Activated CD4-positive, alpha-beta memory T cell treated with anti-CD3 and anti-CD28 coated beads for 36 hours (primary cell): ENCODE measurements at places on chromosomes 7 and 10. TPM values are rescaled to one million over a fixed set of nuclear protein-coding genes. Genes with fewer than 3 reads are reported as not detected.
A peak's percentile ranks its signal among the peaks of the same experiment; 100 is the strongest.

GRCh38 chr10:121558238-121558637, 40.0 kb downstream of the FGFR2 start:
- no peak for DNase-seq

CASP7 gene
- total RNA-seq: 12.2 TPM

DNA sequence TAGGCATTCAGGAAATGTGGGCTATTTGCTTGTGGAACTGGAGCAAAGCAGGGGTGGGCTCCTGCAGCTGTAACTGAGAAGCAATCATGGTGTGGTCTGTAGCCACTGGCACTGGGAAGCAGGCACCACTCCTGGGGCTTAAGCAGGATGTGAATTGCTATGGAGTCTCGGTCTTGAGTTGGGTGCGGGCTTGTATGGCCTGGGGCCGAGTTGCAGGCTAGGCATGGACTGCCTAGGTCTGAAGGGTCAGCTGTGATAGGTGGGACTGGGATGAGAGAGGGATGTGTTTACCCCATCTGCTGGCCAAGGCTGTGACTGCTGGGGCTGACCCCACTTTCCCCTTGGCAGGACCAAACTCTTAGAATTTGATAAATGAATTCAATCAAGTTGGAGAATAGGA, 43.0 kb downstream of the ADCY1 start:
- no peak for DNase-seq

- no peak for DNase-seq
These were observed 47.3 kb upstream of the PIP4K2A start for GRCh38 chr10:22761569-22762220.

- DNase-seq: no peak
These were observed 81.4 kb upstream of the PPP2R2D start for GRCh38 chr10:131819241-131820072.

GRCh38 chr7:101084865-101085161, 468 bp upstream of the TRIM56 start:
- DNase-seq: no peak

DNA sequence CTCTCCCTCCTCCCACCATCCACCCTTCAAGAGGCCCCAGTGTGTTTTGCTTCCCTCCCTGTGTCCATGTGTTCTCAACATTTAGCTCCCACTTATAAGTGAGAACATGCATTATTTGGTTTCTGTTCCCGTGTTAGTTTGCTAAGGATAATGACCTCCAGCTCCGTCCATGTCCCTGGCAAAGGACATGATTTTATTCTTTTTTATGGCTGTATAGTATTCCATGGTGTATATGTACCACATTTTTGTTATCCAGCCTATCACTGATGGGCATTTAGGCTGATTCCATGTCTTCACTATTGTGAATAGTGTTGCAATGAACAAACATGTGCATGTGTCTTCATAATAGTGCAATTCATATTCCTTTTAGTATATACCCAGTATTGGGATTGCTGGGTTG, 79.7 kb downstream of the MRPL32 start:
- no peak for DNase-seq

- DNase-seq: no peak
These were observed 220.9 kb upstream of the PLXDC2 start for GRCh38 chr10:19595212-19595845.

DNA sequence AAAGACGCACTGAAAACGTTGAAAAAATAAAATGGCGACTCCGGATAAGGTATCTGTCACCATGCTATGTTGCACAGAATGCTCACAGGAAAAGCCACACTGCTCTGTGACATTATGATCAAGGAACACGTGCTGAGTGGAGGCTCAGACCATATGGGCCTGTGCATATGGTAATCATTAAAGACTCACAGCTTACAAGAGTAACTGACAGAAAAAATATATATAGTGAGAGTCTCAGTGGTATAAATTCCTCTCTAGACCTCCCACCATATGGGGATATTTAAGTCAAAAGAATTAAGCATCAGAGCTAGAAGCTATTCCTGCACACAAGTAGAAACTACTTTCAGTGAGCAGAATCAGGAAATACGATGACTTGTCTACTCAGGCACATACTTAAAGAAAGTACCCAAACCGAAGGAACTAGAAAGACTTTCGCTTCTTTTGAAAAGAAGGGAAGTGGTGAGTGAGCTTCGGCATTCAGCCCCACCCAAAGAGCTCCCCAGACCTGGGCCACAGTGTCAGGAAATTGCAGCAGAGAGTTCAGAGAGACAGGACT, 65.1 kb upstream of the MPP7 start:
- DNase-seq: peak; percentile 76

GRCh38 chr10:59805014-59805413, 51.8 kb upstream of the MRLN start:
- peak; percentile 52 for DNase-seq

GRCh38 chr7:133540096-133540860, 287.4 kb downstream of the EXOC4 start:
- no peak for DNase-seq

GRCh38 chr7:38671911-38672905, 41.0 kb upstream of the AMPH start:
- no peak for DNase-seq

DNA sequence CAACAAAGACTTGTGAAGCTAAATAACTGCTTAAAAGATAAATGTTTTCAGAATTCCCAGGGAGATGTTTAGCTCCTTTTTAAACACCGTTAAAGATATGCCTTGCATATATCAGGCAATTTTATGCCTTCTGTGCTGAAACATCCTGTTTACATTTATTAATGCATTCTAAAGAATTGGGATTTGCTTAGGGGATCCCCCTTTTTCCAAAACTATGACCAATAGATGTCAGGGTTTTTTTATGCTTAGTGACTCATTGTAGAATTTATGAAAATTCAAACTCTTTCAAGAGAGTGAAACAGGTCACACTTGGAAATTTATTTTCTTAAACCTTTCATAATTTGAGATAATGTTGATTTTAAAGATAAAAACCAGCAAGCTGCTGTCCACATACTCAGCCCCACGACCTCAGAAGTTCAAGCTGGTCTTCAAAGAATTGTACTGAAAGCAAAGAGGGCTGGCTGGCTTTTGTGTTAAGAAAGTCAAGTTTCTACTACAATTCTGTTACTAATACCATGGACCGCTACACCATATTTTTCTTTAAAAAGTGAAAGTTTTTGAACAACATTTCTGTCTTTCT, 411.8 kb downstream of the ETV1 start:
- DNase-seq: no peak

PVRIG gene
- total RNA-seq: 21.2 TPM

DNA sequence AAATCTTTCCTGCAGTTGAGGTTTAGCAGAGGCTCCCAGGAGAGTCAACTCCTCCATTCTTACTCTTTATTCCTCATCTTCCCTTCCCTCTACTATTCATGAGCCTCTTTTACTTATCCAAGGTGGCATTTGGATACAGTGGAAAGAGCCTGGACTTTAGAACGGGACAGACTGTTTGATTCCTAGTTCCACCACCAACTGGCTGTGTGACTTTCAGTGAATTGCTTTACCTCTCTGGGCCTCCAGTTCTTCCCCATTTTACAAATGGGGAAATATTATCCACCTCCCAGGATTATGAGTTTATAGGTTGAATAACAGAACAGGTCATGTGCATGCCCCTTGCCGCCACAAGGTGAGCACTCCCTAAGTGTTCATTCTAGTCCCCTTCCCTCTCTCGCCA, 49.9 kb downstream of the ZNF503 start:
- DNase-seq: no peak

GRCh38 chr7:2979951-2980350, 63.7 kb downstream of the CARD11 start:
- no peak for DNase-seq

GRCh38 chr10:19518632-19519031, 297.6 kb upstream of the PLXDC2 start:
- no peak for DNase-seq

DNA sequence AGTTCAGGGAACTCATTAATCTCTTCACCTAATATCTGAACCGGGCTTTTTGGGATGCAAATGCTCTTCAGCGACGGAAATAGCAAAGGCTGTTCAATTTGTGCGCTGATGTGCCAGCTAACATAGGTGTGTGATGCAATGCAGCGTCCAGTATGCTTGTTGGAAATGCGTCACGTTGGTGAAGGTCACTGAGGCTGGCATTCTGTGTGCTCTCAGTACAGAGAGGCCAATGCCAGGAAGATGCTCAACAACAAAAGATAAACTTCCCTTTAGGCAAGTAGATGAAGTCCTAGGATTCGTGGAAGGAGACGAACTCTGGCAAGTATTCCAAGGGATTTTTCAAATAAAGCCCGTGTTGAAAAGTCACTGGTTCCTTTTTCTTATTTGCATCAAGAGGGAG, 649.5 kb upstream of the MKI67 start:
- DNase-seq: no peak

GRCh38 chr7:80794631-80795573, 123.9 kb downstream of the SEMA3C start:
- DNase-seq: no peak

DNA sequence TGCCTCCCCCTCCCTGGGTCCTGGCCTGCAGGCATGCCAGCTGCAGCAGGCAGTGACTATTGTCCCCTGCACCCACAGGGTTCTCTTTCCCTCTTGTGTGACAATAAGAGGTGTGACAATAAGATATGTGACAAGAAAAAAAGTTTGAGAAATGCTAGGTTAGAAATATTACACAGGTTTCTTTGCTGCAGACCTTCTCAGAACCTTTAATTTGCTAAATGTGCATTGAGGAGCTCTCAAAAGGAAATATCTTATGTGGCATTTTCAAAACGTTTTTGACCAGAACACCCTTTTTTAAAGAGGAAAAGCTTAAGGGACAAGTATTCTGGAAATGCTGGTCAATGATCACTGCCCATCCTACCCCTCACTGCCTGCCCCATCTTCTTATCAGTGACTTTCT, 117.5 kb downstream of the COL13A1 start:
- DNase-seq: no peak

OR2A2 gene
- total RNA-seq: not detected

GRCh38 chr10:89837165-89838043, 136.0 kb downstream of the KIF20B start:
- peak; percentile 50 for DNase-seq

EPHB6 gene
- 9.5 TPM for total RNA-seq

ACTL6B gene
- not detected for total RNA-seq

SPDYE16 gene
- total RNA-seq: 0.19 TPM

PUS7 gene
- total RNA-seq: 20.3 TPM

DNA sequence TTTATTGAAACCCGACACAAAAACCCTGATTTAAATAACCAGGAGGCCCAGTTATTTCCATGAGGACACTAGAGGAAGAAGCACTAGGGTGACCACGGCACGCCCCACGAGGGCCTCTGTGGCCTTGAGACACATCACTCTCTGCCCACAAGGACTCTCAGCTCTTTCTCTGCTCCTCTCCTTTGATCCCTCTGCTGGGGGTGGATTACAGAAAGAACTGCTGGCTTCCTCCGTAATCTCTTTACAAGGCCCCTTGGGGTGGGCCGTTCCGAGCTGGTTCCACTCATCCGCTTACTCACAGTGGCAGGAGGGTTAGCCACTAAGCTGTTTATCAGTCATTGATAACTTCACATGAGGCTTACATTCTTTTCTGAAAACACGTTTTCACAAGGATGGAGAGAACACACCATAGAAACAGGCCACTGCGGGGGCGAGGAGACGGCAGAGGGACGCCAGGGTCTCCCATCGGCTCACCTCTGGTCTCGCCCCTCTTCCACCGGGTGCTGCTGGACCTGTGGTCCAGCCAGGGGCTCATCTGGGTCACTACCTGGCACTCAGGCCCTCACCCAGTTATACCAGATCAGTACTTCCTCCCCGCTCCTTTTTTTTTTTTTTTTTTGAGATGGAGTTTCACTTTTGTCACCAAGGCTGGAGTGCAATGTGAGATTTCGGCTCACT, 17.6 kb upstream of the PFKFB3 start:
- DNase-seq: peak; percentile 39

GRCh38 chr10:74078037-74078436, 72.6 kb downstream of the AP3M1 start:
- DNase-seq: peak; percentile 75

LIPK gene
- total RNA-seq: not detected

DNA sequence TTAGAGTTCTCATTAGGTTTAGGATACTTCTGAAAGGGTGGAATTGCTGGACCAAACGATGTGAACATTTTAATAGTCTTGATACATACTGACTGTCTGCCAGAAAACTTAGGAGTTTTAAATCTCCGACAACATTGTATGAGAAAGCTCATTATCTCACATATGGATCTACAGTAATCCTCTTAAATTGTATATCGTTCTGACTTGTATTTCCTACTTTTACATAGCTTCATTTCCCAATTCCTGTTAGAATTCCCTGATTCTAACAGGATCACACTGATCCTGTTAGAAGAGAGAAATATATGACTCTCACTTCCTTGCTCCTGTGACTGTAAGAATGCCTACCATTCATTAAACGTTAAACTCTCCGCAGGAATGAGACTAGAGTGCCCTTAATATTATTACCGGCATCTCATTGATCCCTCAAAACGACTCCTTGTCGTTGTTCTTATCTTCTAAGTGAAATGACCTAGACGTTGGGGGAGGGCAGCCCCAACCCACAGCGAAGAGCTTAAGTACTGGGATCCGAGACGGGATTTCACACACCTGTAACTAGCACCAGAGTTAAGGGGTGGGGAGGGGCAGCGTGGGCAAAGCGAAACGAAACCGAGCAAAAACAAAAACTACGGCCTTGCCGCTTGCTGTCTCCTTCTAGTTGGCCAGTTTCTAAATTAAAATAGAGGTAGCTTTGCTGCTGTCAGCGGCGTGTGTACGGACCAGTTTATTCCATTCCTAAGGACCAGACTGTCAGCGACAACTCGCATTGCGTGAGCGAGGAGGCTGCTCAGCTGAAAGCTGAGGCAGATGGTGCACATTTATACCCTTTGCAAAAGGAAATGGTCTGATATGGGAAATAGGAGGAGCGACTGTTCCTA, 678 bp upstream of the TMEM106B start:
- DNase-seq: no peak

GRCh38 chr7:50868426-50869100, 85.9 kb upstream of the GRB10 start:
- no peak for DNase-seq

MYH16 gene
- not detected for total RNA-seq

DNA sequence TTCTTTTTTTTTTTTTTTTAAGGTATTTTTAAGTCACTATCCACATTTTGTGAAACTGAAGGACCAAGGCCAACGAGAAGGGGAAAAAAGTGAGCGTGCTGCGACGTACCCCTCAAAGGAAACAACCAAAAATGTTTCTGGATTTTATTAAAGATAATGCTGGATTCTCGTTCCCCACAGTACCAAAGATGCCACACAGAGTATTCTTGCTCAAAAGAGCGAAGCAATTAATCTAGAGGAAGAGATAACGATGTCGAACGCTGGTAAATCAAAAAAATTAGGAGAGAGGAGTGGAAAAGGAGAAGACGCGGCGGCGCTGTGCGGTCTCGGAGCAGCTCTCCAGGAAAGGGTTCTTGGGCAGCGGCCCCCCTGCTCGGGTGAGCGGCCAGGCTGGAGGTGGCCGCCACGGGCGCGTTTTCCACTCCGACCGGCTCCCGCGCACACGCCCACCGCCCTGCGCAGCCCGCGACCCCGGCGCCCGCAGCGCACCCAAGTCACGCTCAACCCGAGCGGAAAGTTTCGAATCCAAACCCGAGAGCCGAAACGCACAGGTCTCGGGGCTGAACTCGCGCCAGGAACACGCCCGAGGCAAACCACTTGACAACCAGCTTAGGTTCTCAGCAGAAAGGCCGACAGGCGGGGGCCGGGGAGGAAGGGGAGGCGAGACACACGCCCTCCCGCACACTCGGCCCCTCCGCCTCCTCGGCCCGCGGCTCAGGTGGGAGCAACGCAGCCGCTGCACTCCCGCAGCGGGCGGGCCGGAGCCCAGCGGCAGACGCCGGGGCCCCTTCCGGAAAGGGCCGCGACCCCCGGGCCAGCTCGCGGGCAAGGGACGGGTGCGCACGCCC, 989 bp downstream of the SRPK2 start:
- peak; percentile 61 for DNase-seq

- no peak for DNase-seq
These were observed 90.5 kb upstream of the ZNF32 start for GRCh38 chr10:43739161-43739560.
